ENCODE measurements at places on chromosomes 7 and 10. TPM values are rescaled to one million over a fixed set of nuclear protein-coding genes. Genes with fewer than 3 reads are reported as not detected.

GRCh38 chr10:8331896-8332729 lies 277.6 kb downstream of the GATA3 start:
- peak; percentile 74 for DNase-seq

MYOF gene
- 299 TPM for total RNA-seq

- no peak for DNase-seq
Measured at GRCh38 chr10:126806498-126806897, 98.7 kb upstream of the DOCK1 start.

CFAP69 gene
- 2.0 TPM for total RNA-seq

DNA sequence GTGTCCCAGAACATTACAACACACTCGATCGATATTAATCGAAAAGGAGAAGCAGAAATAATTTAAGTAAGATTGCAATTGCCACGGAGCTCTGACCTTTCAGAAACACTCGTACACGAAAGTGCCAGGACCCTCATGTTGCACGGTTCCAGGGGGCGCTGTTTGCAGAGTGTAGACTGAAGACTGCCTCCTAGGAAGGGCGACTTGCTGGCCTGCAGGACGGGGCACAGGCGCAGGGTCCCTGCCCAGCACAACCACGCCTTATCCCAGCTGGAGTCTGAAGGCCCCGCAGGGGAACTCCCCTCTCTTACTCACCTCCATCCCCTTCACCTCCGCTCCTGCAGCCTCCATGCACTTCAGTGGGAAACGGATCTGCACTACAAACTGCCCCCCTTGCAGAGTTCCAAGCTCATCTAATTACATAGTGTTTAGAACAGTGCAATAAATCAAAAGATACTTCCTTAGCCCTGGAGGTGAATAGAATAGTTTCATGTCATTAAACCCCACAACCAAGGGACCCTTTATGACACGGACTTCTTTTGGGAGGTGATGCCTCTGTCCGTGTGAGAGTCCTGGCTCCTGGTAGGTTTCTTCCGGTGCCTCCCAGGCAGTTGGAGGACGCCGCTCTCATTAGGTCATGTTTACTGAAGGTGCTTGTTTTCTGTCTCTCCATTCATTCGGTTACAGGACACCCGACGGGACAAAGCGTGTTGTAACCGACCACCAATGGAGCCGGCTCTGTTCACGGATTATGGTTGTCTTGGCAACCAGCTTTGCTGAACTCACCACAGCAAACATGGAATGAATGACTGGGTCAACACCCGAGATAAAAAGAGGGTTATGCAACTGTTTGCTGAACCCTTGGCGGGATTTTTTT lies 262.2 kb downstream of the BAMBI start:
- DNase-seq, result peak; percentile 77

GRCh38 chr10:89904755-89905154 lies 203.4 kb downstream of the KIF20B start:
- DNase-seq, result peak; percentile 60

DNA sequence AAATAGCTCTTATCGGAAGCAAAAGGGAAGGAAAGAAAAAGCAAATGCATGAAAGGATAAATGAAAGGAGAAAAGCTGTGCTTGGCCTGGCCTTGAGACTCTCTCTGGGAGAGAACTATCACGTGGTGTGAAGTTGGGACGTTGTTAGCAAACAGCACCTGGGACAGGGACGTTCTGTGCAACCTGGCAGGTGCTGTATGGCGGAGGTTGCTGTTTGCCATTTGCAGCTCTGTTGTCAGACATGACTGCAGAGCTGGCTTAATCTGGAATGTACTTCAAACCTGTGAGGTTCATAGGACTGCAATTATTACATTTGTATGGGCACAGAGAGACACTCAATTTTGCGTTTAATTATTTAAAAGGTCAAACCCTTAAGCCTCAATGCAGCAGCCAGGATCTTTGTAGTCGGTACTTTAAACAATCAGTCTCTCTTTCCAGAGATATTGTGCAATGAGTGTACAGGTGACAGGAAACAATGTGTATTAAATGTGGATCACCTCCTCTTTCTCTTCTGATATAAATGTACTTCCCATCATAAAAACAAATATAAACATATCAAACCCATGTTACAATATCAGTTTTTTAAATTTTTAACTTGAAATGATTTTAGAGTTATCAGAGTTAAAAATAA lies 800.5 kb upstream of the KCND2 start:
- no peak for DNase-seq

DNA sequence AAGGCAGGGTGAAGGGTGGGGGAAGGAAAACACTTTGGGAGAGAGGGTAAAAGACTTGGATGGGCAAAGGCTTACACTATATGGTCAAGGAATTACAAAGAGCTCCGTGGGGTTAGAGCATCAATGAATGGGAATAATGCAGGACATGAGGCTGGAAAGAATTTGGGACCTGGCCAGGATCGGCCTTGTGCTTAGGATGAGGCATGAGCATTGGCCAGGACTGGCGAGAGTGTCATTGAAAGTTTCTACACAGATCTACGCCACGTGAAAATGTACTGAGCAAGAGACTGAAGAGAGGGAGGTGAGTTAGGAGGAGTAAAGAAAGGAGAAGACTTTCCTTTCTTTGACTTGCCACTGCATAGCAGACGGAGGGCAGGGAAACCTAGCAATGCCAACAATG lies 142.8 kb downstream of the PTEN start:
- no peak for DNase-seq

EPHB6 gene
- 15.7 TPM for total RNA-seq

PIP gene
- not detected for total RNA-seq

LRRC17 gene
- total RNA-seq, result 63.4 TPM

PON1 gene
- total RNA-seq, result 1.00 TPM

DNA sequence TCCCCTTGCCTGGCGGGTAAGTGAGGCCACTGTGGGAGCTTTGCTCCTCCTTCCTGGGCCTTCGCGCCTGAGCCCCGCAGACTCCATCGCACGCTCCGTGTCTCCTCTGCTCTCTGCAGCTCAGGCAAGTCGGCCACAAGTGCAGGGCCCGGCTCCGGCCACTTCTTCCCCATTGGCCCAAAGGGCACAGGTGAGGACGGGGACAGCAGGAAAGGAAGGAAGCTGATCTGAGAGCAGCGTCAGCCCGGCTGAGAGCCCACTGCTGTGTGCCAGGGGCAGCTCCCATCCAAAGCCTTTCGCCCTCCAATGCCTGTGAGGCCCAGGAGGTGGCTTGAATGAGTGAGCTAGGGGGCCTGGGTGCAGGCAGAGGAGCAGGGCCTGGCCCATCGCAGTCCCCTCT lies 33.7 kb upstream of the RHEB start:
- no peak for DNase-seq
